ENCODE measurements at places on chromosomes 6 and 20.

DNA sequence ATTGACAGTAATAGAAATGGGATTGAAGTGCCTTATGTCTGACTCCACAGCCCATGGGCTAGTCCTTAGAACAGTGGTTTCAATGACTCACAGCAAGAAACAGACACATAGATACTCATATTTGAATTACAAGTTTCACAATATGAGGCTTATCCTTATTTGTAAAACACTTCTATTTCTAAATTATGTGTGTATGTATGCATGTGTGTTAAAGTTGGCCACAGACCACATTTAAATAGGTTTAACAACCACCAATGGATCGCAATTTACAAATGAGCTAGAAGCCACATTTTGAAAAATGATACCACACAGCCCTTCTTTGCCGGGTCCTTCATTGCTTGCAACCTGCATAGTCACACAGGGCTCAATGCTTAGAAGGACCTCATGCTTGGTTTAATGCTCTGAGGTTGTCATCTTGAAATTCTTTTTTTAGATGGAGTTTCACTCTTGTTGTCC, 157.8 kb upstream of the PREP start:
- DNase-seq: no peak

GRCh38 chr6:122610690-122611455, 668 bp downstream of the PKIB start:
- no peak for DNase-seq

- no peak for DNase-seq
Observed at GRCh38 chr6:41691426-41692079, 43.9 kb downstream of the TFEB start.

DNA sequence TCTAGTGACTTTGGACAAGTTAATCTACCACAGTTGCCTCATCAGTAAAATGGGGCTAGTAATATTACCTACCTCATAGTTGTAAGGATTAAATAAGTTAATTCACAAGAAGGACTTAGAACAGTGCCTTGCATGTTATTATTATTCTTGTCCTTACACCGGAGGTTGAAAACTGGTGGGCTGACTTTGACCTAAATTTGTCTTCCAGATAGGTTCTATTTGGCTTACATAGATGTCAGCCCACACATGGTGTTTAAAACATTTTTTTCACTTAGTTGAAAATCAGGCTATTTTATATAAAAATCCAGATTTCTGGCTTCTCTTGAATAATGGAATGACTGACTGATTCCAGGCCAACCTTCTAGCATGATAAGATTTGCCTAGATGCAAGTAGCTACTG, 3.2 kb downstream of the SYS1 start:
- DNase-seq: no peak

DNA sequence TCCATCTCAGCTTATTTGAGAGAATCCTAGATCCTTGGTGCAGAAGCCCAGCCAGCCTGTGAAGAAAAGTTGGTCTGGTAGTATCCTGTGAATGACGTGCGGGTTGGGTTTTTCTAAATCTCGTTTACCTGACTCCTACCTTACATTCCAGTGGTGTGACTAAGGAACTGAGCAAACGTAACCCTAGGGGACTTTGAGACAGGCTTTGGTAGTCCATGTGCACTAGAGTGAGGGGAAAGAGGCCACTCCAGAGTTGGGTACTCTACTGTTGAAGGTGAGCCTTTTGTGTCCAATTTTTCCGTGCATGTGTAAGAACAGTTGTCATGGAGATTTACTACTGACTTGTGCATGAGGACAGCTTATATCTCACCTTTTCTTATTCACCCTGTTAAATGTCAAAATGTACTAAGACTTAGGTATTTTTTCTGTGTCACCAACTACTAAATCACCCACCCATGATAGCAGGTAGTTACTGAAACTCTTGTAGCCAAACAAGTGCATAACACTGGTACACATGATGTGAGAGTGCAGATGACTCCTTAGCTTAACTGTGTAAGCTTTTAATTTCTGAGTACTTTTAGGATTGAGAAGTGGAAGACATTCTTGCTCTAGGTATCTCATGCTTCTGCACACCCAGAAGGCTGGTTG, 26.3 kb upstream of the PLCG1 start:
- DNase-seq: no peak

DNA sequence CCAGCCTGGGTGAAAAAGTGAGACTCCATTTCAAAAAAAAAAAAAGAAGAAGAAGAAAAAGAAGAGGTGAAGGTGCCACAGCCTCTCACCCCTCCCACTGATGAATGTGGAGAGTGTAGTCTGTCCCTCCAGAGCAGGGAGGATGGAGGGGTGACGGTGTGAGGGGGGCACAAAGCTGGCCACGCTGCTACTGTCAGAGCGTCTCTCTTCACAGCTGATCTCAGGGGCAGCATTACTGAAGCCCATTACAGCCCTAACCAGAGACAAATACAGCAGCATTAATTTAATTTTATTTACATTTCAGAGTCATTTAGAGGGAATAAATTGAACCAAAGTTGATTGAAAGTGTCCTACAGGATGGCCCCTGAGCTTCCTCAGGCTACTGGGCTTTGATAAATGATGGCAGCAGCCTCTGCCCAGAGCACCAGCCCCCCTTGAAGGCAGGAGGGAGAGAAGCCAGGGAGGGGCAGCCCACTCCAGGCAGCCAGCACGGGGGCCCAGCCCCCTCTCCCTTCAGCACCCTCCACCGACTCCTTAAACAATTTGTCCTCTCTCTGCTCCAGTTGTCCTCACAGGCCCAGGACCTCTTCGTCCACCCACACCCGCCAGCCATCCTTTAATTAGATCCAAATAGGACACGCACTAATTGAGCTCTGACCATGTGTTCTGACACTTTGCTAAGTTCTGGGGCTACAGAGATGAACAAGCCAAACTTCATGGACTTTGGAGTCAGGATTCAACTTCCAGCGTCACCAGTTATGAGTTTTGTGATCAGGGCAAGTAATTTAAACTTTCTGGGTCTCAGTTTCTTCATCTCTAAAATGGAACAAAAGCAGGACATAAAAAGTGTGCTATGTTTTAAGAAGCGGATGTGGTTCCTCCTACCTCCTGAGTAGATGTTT, 18.6 kb upstream of the ZFAND3 start:
- no peak for DNase-seq

- no peak for DNase-seq
Observed at GRCh38 chr6:73691512-73691911, 4.5 kb upstream of the CD109 start.

DNA sequence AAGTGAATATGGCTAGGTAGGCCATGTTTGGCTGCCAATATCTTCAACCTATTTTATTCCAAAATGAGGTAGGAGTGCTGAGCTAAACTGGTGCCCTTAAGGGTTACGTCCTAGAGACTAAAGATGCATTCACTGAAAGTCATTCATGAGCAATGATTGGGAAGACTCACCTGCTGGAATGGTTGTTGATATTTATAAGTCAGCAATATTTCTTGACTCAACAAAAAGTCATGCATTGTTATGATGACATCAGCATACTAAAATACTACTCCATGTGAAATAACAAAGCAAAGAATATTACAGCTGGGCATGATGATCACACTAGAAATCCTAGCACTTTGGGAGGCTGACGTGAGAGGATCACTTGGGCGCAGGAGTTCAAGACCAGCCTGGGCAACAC, 17.6 kb upstream of the NUP153 start:
- DNase-seq: no peak

DNA sequence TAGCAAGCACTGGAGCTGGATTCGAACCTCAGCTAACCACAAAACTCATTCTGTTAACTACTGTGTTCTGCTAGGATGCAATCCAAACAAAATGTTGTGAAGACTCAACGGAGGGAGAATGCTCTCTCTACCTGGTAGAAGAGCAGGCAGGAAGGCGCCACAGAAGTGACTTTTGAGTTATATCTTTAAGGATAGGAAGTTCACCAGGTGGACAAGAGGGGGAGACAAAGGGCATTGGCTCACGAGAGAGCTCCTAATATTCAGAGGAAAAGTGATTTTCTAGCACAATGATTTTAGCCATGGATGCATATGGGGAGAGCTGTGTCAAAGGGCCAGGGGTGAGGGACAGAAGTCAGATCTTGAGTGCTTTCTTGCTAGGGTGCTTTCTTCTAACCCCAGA, 108.4 kb upstream of the MAFB start:
- DNase-seq: no peak

DNA sequence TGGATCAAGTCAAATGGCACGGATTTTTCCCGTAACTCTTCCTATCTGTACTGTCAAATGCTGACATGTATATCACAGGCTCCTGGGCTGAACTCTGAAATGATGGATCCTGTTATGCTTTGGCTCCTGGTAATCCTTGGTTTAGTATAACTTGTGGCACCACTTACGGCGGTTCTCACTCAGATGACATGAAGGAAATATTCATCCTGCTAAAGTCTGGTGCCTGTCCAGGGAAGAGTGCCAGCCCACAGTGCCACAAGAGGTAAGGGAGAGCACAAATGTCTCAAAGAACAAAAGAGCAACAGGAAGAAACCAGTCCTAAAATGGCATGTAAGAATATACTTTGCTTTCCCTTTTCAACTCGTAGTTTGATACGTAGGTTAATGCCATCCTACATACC, 93.1 kb upstream of the TAB2 start:
- no peak for DNase-seq

DNA sequence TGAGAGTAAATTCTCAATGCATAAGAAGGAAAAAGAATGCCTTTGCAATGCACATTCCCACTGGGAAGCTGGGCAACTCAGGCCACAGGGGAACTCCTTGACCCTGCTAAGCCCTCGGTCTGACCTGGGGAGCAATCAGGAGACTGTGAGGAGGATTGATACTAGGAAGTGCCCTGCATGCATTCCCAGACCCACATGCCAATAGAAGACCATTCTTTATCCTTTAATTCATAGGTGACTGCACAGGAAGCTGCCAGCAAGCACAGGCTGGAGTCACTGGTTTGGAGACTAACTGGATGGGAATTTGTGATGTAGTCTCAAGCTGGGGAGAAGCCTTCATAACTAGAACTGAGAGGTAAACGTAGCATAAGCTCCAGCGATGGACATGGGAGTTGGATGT, 1012.7 kb downstream of the EYS start:
- no peak for DNase-seq

DNA sequence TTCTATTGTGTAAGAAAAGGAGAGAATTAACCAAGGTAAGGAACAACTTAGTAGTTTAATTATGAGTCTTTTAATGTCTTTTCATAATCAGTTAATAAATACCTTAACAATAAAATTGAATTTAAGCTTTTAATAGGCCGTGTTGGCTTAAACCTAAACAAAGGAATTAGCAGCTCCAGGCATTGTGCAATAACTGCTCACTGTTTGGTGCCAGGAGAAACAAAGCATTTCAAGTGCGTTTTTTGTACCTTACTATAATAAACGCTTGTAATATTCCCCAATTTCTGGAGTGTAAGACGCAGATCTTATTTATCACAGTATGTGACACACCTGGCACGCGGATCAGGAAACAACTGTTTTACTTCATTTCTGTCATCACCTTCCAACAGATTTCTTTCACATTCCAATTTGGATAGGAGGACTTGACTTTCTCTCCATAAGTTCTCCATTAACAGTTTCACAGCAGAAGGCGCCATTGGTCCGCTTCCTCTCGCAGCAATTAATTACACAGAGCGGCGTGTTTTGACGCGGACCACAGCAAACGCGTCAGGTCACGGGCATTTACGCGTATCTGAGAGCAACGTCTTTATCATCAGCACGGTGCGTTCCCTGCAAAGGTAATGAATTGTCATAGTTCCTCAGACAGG, 335.8 kb upstream of the NT5E start:
- no peak for DNase-seq

GRCh38 chr6:39599973-39600372, 125.2 kb downstream of the KIF6 start:
- DNase-seq: no peak

DNA sequence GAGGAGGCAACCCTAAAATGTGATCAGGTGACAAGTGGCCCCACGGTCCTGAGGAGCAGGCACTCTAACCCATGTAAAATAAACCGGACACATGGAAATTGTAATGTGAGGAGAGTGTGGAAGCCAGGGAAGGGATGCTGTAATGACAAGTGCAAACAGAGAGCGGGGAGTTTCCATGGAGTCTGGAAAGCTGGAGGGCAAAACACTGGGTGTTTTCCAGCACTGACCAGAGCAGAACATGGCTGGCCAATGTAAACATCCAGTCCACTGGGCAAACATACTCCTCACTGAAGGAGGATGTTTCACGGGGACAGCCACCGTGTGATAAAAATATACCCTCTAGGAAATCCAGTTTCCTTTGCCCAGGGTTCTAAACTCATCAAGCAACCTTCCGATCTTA, 219.0 kb upstream of the JARID2 start:
- DNase-seq: no peak

- DNase-seq: no peak
Observed at GRCh38 chr6:107495971-107496370, 6.1 kb downstream of the SOBP start.

DNA sequence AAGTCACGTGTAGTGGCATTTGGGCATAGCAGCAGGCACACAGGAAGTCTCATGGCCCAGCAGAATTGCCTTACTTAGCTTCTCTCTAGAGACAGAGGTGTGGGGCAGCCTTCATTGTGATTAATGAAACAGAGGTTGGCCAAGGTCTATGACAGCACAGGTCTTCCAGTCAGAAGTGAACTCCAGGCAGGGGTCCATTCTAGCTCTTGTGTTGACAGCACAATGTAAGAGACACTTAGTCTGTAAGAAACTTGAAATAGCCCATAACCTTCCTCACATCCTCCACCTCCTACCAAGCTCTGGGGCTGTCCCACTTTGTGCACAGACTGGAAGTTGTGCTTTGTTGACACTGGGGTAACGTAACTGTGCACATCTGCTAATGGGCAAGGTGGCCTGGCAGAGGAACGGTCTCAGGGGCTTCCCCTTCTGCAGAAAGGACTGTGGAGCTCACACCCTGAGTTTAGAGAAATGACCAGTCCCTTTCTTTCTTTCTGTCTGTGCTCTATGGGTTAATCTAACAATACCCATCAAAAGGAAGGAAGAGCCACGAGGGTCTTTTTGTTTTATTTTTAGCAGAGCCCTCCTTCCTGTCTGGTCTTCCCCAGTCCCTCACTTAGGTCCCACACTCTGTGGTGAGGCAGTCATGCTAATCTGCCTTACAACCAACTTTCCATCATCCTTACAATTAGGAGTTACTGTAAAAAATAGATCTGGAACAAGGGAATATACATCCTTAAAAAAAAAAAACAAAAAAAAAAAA, 35.6 kb upstream of the TAGAP start:
- DNase-seq: no peak
